ENCODE measurements at places on chromosomes 6 and 20.

DNA sequence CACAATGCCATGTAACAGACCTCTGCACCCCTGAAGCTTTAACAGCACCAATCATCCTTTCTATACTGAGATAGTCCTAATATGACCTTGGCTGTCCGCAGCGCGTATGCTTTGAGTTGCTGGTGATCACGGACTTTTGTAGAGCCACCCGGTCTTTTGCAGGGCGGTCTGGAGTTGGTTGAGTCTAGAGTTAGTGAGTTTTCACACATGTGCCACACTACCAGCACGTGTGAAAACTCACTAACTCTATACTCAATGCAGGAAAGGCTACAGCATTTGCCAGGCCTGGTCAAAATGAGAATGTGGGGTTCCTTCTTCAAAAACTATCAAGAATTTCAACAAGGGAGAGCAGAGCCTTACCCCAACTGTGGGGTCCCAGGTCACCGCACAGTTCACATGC lies 14.6 kb downstream of the AGPAT4 start:
- DNase-seq, result no peak

DNA sequence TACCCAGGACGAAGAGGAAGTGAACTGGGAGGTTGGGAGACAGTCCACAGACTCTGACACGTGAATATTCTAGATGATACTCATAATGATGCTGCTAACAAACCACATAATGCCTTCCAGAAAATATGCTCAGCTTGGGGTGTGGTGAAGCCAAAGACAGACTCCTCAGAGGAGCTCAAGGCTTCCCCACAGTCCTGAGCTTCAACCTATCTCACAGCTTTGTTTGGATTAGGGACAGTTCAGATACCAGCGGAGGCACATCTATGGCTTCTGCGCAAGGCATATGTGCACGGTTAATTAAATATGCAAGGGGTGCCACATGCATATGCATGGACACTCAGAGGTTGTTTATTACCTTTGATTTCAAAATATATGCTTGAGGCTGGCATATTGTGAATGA lies 30.7 kb upstream of the MYLIP start:
- no peak for DNase-seq

DNA sequence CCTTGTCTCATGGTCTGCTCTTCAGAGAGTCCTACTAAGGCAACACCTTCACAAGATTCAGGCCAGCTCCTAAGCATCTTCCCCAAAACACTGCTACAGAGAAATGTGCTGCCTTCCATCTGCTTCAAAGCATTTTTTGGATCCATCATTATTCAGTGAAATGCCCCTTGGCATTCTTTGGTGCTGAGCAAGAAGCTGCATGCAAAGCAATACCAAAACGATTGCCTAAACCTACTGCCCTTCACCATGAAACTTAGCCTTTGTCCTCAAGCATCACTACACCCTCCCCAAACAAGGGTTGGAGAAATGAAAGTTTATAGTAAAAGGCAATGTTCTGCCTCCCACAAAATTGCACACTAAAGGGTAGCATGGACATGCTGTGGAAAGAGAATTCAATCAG lies 93.5 kb downstream of the SNAP25 start:
- DNase-seq, result no peak

DNA sequence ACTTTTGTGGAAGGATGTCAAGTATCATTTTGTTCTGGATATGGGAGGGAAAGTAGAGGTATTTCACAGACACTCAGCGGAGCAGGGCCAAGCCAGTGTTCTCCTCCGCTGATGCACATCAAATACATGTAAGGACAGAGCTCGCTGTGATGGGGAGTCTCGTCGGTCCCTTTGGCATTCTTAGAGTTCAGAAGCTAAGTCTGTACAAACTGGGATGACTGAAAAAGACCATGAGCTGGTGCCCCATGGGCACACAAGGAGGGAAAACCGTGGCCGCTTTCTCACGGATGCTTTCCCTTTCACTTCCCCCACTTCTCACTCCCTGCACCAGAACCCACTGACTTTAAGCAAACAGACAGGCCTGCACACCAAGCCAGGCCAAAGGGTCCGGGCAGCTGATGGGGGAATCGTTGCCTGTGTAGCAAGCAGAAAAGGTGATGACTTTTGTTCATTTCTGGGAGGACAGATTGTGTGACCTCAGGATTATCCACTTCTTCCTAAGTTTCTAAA lies 27.7 kb upstream of the MPC1 start:
- DNase-seq, result no peak

GRCh38 chr6:157669323-157669722 lies 153.7 kb upstream of the SNX9 start:
- no peak for DNase-seq
